Stimulated activated naive CD8-positive, alpha-beta T cell treated with anti-CD3 and anti-CD28 coated beads, Interleukin-15, Interleukin-2, amounts not matched to agents 100 U/mL and 50 U/mL, for 24 hours (primary cell): ENCODE measurements at places on chromosomes 5 and 9.

DNA sequence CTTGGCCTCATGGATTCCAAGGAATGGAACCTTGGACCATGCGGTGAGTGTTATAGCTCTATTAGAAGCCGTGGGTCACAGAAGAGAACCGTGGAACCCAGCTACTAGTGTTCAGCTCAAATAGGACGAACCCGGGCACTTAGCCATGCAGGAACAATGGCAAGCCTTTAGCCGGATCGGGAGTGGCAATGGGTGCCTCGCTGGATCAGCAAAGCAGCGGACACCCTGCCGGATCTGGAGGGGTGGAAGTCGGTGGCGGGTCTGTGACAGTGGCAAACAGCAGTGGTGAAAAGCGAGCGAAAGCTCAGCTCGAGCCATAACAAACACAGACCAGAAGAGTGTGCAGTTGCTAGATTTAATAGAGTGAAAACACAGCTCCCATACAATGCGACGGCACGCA lies 2.4 kb upstream of the CDO1 start:
- DNase-seq, result no peak

- DNase-seq, result no peak
These were observed 466.9 kb upstream of the ARRDC3 start for GRCh38 chr5:91850031-91850430.

DNA sequence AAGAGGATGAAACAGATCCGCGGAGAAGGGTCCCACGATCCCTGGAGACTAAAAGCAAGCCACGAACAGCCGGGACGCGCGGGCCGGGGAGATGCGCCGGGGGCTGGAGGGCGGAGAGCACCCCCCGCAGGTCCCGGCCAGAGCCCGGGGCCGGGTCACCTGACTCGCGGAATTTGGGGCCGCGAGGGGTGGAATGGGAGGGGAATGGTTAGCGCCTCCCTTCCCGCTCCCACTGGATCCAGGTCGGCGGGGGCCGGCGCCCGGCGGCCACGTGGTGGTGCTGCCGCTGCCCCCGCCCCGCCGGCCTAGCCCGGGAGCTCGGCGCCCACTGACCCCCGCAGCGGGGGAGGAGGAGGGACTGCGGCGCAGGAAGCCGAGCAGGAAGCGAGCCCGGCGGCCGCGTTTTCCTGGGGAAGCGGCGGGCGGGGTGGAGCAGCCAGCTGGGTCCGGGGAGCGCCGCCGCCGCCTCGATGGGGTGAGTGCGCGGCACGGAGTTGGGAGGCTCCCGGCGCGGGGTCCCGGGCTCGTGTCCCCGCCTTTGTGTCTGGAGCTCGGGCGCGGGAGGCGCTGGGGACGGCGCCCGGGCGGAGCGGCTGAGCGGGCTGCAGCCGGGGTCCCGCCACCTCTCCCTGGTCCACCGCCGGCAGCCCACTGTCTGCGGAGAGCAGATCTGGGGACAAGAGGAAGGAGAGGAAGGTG lies at the start of gene RAI14:
RAI14 (plus strand) TSS at position 328 of the 699 bp plus-strand sequence. CDS start 30,592 bp downstream, outside the sequence.
- DNase-seq, result peak; percentile 31

- peak; percentile 71 for DNase-seq
These were observed 1.0 kb downstream of the TLE4 start for GRCh38 chr9:79572608-79573411.

GRCh38 chr5:171050916-171051315 lies 189.1 kb downstream of the RANBP17 start:
- DNase-seq, result no peak

DNA sequence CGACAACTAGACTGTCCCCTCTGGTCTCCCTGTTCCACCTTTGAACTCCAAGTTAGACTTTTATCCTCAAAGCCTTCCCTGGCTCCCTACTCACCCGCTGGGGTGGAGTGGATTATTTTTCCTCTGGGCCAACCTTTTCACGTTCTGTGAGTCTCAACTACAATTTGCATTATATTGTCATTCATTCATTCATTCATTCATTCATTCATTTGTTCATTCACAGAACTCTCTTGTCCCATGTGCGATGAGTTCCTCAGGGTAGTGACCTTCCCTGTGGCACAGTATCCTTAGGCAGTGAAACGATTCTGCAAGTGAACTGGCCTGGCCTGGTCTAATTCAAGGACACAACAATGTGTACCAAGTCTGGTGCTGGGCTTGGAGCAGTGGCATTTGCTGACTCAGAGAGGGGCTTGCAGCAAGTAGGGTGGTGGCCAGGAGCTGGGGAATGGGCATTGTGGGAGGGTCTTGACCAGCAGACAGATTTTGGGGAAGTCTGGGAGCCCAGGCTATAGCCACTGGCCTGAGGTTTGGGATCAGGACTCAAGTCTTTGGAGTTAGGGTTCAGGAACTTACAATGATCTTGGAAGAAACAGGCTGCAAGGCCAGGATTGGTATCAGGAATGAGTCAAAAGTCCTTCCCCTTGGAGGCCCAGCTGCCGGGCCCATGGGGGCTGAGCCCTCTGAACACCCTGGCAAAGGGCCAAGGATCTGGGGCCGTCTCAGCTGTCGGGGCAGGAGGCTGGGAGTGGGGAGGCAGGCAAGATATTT lies 37.2 kb upstream of the COL15A1 start:
- no peak for DNase-seq

DNA sequence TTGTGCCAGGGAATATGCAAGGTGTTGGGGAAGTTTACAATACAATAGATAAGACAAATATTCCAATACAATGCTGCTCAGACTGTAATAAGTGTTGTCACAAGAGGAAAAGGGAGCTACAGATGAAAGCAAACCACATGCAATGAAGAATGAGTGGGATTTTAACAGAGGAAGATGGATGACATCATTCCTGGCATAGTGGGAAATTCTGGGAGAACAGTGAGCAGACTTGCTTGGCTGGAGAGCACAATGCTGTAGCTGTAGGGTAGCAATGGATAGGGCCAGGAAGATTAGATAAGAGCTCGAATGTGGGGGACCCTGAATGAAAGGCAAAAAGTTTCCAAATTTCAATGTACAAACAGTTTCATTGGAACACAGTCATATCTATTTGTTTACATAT lies 9.5 kb upstream of the DPYSL3 start:
- DNase-seq, result no peak
